Karpas-422 (cell line): ENCODE measurements at places on chromosomes 6 and 20.

GRCh38 chr6:137851669-137852068, 15.4 kb upstream of the TNFAIP3 start:
- no peak for DNase-seq

DNA sequence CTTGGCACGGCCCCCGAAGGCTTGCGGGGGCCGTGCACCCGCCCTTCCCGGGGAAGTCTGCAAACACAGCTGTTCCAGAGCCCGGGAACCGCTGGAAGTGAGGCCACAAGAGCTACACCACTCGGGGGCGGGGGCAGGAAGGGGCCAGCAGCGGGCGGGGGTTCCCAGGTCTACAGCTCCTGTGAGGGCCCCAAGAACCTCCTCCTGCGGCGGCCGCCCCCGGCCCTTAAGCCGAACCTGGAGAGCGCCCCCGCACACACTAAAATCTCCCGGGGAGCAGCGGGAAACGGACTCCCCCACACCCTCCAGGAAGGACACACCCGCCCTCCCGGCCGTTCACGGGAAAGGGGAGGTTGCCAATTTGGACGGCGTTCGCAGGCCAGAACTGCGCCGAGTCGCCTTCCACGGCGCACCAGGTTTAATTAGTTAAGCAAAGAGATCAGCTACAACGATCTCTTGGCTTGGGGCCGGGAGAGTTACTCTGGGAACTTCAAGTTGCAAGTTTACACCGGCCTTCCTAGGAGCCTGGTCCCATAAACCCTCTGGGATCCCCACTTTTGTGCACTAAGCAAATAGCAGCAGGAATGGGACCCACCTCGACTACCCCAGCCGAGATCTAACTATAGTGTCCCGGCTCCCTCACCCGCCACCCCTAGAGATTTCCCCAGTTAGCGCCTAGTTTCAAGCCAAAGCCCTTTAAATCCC, 1.7 kb downstream of the JAG1 start:
- DNase-seq: peak; percentile 58

DNA sequence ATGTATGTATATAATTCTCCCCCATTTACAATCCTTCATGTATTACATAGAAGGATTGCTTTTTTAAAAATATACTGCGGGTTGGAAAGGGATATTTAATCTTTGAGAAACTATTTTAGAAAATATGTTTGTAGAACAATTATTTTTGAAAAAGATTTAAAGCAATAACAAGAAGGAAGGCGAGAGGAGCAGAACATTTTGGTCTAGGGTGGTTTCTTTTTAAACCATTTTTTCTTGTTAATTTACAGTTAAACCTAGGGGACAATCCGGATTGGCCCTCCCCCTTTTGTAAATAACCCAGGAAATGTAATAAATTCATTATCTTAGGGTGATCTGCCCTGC, 3.6 kb downstream of the FOXC1 start:
- DNase-seq: no peak

DNA sequence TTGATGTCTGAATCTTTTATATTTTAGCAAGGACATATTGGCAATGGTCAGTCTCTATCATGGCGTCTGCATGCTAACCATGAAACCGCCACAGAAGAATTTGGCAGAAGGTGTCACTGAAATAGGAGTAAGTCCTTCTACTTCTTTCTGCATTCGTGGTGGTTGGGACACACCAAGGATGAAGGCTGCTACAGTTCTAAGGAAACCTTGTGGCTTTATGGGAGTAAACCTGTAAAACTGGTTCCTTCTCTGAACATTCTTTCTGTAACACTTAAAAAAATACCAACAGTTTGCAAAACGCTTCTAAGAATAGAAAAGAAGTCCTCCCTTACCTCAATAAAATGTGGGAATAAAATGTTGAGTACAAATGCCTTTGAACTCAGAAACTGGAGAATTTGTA, 195.3 kb downstream of the SLC24A3 start:
- no peak for DNase-seq

DNA sequence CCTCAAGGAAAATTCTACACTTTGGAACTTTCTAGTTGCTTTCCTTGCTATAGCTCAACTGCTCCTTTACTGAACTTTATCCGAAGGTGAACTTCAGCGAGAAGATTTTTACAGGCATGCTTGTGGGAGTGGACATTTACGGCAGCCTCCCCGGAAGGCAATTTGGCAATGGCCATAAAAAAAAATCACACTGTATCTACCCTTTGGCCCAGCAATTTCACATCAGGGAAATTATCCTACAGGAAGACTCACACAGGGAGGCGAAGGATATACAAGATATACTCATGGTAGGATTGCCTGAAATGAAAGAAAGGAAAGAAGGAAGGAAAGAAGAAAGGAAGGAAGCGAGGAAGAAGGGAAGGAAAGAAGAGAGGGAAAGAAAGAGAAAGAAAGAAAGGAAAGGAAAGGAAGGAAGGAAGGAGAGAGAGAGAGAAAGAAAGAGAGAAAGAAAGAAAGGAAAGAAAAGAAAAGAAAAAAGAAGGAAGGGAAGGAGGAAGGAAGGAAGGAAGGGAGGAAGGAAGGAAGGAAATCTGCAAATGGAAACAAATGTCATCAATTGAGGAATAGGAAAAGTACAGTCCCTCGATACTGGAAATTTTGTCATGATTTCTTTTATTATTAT, 25.7 kb downstream of the OVOL2 start:
- no peak for DNase-seq

DNA sequence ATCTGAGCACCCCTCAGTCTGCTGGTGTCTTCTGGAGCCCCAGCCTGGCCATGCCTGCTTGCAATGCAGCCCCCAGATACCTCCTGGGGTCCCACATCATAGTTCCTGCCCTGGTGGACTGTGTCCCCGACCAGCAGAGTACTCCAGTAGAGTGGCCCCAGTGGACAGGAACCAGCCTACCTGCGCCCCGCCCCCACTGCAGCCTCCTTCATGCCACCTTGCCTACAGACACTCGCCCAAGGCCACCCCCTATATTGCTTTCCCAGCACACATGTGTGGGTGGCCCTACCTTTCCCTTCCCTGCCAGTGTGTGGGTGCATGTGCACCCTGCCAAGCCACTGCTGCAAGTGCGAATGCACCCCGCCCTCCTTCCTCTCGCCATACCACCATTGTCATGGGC, 204.0 kb downstream of the EDN1 start:
- no peak for DNase-seq

- no peak for DNase-seq
Measured at GRCh38 chr20:23570178-23570760, 2.0 kb upstream of the CST9L start.

GRCh38 chr20:48706116-48706656, 121.6 kb downstream of the PREX1 start:
- no peak for DNase-seq

DNA sequence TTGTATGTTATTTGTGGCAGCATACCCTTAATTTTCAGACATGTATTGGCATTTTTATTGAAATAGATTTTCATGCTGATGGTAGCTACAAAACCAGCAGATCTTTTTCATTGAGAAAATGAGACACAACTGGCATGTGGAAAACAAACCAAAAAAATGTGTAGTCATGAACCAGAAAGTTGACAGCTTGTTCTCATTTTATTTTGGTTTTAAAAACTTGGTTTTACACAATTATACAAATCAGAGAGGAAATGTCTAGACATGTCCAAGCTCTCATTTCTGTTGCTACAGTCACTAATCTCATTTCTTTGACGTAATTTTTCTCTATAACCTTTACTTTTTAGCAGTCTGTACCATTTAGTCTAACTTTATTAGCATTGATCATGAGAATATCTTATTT, 85.4 kb downstream of the GRIK2 start:
- no peak for DNase-seq

DNA sequence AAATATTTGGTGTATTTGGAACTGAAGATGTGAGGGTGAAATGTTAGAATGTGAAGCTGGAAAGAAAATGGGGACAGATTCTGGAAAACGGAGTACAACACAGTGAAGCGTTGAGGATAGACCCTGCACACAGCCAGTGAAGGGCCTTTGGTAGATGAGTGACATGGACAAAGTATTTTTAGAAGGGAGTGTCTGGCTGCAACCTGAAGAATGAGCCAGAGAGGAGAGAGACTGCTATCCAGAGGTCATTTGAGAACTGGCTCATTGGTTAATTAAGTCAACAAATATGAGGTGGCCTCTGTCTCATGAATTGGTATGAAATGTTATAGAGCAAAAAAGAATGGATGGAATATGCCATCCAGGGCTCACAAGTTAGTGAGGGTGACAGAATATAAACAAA, 310.5 kb downstream of the PACRG start:
- DNase-seq: no peak

- no peak for DNase-seq
Measured at GRCh38 chr20:44692932-44693480, 22.2 kb upstream of the CCN5 start.

GRCh38 chr6:136860043-136860442, 37.7 kb downstream of the PEX7 start:
- no peak for DNase-seq

- DNase-seq: no peak
Measured at GRCh38 chr6:77290798-77291197, 172.5 kb downstream of the HTR1B start.

DNA sequence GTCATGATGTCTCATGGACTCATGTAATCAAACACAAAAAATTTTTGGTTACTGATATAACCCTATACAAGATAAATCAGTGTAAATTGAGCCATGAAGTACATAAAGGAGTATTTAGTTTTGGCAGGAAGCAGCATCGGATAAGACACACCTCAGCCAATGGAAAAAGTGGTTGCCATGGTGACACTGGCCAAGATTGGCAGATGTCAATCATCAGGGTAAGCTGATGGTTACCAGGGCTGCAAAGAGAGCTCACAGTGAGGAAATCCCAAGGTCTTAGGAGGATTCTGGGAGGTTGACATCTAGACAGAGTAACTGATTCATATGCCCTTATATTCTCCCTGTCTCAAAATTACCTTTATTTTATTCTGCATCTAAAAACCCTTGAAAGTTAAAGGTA, 203.8 kb upstream of the PCSK2 start:
- no peak for DNase-seq

GRCh38 chr6:106197441-106197840, 111.3 kb downstream of the PRDM1 start:
- no peak for DNase-seq

DNA sequence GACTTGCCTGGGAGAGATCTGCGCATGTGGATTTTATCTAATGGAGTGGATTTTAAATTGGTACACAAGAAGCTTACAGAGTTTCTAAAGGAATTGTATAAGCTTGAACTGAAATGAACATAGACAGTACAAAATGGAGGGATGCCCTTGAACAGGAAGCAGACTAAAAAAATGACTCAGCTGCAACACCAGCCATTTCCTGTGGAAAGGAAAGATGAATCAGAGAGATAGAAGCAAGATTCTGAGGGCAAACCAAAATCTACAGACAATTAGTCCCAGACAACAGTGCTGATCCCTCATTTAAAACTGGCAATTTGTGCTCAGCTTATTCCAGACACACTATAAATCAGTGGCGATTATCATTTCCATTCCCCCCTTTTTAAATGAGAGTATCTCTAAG, 114.6 kb upstream of the TCF21 start:
- DNase-seq: no peak

DNA sequence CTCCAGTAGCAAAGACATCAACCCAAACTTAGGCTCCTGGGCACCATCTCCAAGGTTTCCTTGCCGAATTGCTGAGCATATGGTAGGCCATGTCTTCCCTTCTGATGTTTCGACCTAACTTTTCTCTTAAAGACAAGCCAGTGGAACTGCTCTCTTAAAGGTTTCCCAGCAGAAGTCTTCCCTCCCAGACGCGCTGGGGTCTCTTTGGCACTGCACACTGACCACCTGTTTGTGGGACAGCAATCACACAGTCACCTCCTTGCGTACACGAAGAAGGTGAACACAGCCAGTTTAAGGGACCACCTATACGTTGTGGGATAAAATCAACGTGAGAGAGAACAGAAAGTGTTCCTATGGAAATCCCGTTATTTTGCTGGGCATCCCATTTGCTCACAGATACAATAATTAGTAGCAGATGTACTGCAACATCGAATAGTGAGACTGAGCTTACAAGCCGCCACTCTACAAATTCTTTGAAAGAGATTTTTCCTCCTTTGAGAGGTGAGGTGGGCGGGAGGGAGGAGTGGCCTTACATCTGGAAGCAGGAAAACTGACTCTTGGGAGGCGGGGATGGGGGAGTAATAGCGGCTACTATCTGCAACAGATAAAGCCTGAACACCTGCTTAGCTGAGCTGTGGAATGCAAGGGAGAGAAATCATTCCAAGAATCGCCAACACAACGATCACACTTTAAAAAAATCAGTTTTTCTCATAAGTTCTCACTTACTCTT, 9.9 kb downstream of the GRIK2 start:
- DNase-seq: no peak

- DNase-seq: no peak
Measured at GRCh38 chr20:44532981-44533331, 11.1 kb upstream of the SERINC3 start.

DNA sequence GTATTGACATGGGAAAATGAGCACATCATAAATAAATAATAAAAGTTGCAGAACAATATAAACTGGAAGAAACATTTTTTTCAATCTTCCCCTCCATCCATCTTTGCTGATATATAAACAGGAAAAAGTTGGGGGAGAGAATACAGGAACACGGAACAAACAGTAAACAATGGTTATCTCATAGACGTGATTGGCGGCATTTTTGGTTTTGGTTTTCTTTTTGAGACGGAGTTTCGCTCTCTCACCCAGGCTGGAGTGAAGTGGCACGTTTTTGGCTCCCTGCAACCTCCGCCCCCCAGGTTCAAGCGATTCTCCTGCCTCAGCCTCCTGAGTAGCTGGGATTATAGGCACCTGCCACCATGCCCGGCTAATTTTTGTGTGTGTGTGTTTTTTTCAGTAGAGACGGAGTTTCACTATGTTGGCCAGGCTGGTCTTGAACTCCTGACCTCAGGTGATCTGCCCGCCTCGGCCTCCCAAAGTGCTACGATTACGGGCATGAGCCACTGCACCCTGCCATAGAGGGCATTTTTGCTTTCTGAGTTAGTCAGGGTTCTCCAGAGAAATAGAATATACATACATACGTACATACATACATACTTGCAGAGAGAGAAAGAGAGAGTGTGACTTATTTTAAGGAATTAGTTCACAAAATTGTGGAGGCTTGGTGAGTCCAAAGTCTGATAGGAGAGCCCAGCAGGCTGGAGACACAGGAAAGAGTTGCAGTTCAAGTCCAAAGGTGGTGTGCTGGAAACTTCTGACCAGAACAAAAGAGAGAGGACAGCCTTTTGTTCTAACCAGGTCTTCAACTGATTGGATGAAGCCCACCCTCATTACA, 22.6 kb downstream of the GNL1 start:
- DNase-seq: no peak
